ENCODE measurements at places on chromosomes 5 and 9.
A peak's percentile ranks its signal among the peaks of the same experiment; 100 is the strongest.

DNA sequence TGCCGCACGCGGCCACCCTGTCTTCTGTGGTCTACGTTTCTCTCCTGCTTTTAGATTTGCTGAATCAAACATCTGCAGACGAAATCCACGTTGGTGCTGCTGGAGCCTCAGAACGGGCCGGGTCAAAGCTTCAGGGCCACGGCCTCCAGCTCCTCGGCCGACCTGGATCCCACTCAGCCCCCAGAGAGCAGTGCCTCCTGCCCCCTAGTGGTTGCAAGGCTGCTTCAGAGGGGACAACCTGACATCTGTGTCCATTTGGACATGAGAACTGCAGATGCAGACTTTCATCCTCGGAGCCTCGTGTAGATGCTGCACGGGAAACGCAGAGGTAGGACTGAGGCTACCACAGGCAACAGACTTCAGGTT is 23.0 kb upstream of the SLC6A3 start:
- no peak for DNase-seq

DNA sequence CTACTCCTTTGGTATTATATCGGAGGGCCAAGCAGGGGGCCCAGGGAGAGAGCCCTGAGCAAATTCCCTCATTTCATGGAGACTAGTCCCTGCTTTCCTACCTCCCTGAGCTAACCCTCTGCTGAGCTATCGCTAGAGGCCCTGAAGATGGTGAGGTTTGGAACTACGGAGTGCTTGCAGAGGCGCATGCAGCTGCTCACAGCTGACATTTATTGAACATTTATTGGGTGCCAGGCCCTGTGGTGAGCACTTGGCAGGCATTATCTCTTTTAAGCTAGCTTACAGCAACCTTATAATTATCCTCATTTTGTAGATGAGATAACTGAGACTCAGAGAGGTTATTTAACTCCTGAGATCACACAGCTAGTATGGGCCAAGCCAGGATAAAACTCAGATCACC is 9.8 kb downstream of the FAT2 start:
- DNase-seq = no peak

DNA sequence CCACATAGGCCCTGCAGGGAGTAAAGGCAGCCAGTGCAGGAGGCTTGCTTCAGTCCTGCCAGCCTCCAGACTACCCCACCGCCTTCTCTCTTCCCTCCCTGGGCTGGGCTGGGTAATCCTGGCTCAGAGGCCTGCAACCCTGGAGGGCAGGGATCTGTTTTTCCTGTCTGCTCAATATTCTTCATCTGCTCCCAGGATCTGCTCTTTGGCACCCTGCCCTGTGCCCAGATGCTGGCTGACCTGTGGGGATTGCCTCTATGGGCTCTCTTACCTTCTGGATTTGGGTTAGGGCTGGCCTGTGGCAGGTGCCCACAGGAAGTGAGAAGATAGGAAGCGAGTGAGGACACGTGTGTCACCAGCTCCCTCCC is 7.3 kb upstream of the ANGPTL2 start:
- DNase-seq = no peak

GRCh38 chr9:129584136-129584535 is 36.8 kb downstream of the C9orf50 start:
- peak; percentile 54 for DNase-seq

GRCh38 chr5:75337366-75338021 is 474 bp downstream of the HMGCR start:
- DNase-seq = peak; percentile 15

Data from stimulated activated CD4-positive, alpha-beta T cell treated with anti-CD3 and anti-CD28 coated beads, Interleukin-15, amount 100 ng/mL, for 48 hours (primary cell).